ENCODE measurements at places on chromosomes 12 and 14. TPM values are rescaled to one million over a fixed set of nuclear protein-coding genes. Genes with fewer than 3 reads are reported as not detected.

Gene MEG3
- total RNA-seq = 130 TPM

- no peak for DNase-seq
Observed at GRCh38 chr12:122691566-122691965, 11.6 kb downstream of the HCAR2 start.

DNA sequence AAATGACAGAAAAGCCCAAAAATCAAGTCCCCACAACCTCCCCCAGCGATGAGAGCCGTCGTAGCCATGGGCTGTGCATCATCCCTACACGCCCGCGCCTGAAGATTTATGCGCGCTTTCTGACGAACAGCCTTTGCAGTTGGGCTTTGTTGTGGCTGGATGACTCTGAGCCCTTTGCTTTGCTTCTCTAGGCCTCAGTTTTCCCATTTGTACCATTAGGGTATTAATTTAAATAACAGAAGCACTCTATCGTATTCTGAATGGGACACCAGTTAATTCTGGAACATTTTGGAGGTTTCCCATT is 24.2 kb downstream of the SFSWAP start:
- DNase-seq = no peak

Gene PMCH
- total RNA-seq = not detected

- DNase-seq = no peak
Observed at GRCh38 chr12:104751120-104751519, 207.0 kb downstream of the SLC41A2 start.

Gene GDF3
- 1.2 TPM for total RNA-seq

GRCh38 chr12:15014708-15015107 is 41.9 kb downstream of the PDE6H start:
- DNase-seq = no peak

Gene SMOC1
- 108 TPM for total RNA-seq

- no peak for DNase-seq
Observed at GRCh38 chr12:47811581-47812484, 7.9 kb downstream of the HDAC7 start.

DNA sequence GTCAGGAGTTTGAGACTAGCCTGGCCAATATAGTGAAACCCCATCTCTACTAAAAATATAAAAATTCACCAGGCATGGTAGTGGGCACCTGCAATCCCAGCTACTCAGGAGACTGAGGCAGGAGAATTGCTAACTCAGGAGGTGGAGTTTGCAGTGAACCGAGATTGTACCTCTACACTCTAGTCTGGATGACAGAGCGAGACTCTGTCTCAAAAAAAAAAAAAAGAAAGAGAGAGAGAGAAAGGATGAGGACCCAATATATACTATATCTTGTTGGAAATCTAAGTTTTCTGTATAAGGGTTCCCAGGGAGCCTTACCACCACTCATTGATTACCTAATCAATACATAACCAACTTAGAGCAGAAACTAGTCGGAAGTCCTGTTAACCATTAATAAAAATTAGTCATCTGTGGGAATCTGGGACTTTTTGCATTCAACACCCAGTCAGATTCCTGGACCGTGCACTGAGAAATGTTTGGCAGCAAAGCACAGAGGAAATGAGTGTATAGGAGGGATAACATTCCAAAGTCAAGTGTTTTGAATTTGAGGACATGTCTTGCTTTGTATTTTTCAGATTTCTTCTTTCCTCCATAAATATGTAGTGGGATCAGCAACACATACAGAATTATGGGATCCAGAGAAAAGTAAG is 44.8 kb upstream of the NR2C1 start:
- DNase-seq = no peak

DNA sequence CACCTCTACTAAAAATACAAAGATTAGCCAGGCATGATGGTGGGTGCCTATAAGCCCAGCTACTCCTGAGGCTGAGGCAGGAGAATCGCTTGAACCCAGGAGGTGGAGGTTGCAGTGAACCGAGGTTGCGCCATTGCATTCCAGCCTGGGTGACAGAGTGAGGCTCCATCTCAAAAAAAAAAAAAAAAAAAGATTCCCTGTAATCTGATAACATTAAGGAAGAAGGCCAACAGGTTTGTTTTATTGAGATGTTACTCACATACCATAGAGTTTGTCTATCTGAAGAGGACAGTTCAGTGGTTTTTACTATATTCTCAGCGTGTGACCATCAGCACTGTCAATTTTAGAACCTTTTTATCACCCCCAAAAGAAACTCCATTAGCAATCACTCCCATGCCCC is 37.5 kb downstream of the TSPAN9 start:
- DNase-seq = no peak

Gene BDKRB2
- 0.13 TPM for total RNA-seq

Gene BCL2L14
- total RNA-seq = 0.88 TPM

Gene MDM1
- total RNA-seq = 38.9 TPM

Gene KRT73
- 0.39 TPM for total RNA-seq

- no peak for DNase-seq
Observed at GRCh38 chr12:96047229-96048211, 12.1 kb upstream of the LTA4H start.

Gene KLHL33
- not detected for total RNA-seq

Gene ATL1
- 1.0 TPM for total RNA-seq

DNA sequence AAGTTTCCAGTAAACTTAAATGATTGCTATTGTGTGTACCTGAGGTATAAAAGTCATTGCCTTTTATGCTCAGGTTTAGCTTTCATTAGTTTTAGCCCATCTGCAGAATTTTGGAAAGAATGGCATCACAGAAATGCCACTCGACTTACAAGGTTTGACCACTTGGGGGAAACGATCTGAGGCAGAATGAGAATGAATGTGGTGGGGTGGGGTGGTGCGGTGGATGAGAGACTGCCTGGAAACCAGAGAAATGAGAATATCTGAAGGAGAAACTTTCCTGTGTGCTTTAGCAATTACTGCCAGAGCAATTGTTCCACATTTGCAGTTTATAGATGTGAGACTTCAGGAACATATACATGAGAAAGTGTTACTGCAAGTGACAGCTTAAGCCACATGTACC is 225.4 kb upstream of the PDE3A start:
- no peak for DNase-seq

Gene KCNMB4
- total RNA-seq = 1.8 TPM

GRCh38 chr14:57058319-57058718 is 210.4 kb downstream of the EXOC5 start:
- no peak for DNase-seq

Gene VDR
- 5.7 TPM for total RNA-seq

GRCh38 chr12:27592548-27592947 is 68.5 kb downstream of the PPFIBP1 start:
- no peak for DNase-seq

Gene NID2
- total RNA-seq = 2.0 TPM

DNA sequence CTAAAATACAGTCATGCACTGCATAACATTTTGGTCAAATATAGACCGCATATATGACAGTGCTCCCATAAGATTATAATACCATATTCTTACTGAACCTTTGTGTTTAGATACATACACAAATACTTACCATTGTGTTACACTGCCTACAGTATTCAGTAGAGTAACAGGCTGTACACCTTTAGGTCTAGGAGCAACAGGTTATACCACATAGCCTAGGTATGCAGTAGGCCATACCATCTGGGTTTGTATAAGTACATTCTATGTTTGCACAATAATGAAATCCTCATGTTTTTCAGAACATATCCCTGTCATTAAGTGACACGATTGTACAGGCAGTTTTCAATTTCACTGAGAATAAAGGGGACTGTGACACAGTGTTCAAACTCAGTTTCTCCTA is 22.3 kb downstream of the KDM5A start:
- DNase-seq = no peak

GRCh38 chr12:25829192-25829591 is 129.3 kb upstream of the RASSF8 start:
- no peak for DNase-seq

GRCh38 chr14:101186992-101187815 is 283.7 kb upstream of the RTL1 start:
- peak; percentile 53 for DNase-seq

GRCh38 chr14:33992274-33993007 is 41.6 kb upstream of the EGLN3 start:
- DNase-seq = no peak

Gene LRRK2
- total RNA-seq = 66.7 TPM

DNA sequence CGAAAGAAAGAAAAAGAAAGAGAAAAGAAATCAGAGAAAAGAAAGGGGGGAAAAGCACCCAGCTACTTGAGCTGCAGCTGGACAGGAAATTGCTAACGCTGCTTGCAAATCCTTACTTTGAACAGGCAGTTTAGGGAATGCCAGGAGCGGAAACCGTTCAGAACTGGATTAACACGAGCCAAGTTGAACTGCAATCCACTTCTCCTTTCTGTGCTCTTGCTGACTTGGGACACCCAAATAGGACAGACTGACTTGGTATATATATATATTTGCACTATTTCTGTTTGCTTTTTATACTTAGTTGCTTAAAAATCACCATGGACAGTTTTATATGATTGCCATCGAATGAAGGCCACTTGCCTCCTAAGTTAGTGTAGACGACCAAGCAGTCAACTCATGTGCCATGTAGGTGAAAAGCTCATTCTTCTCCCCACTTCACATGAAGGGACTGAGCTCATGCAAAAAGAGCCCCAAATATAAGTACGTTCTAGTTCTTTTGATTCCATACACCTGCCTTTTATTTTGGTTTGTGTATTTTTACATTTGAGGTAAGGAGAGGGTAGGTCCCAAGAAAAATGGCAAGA is 5.5 kb downstream of the DUSP6 start:
- DNase-seq = no peak

GRCh38 chr12:106461730-106462129 is 104.2 kb downstream of the POLR3B start:
- DNase-seq = no peak

DNA sequence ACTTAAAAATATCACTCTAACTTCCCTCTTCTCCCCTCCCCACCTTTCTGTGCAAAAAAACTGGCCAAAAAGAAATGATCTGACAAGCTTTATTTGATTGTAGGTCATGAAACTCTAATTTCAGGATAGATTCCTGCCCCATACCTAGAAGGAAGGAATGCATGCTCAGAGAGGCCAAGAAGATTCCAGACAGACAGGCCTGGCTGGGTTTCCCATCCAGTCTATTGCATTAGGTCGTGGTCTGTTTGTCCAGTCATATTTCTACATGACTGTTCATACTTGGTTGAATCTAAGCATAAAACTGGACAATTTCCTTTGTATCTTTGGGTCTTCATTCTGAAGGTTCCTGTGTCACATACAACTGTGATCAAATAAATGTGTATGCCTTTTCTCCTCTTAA is 20.0 kb upstream of the SLC15A5 start:
- DNase-seq = no peak
